ENCODE measurements at places on chromosomes 16 and 17.

- DNase-seq = no peak
Observed at GRCh38 chr16:54270711-54271110, 15.9 kb downstream of the IRX3 start.

DNA sequence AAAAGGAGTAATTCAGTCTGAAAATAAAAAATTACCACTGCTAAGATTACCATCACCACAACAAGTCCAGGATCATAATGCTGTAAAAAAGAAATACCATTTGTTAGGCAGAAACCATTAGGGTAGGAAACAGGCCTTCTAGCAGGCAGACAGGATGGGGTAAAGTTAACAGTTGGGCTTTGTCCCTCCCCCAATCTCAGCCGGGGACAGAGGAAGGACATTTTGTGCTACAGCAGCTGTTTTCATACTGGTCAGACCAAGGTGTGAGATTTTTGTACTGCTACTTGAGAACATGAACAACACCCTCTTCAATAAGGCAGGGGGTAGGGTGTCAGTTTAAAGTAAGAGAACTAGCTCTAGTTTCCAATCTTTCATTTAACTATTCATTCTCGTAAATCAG, 49.2 kb upstream of the ITGA2B start:
- no peak for DNase-seq

GRCh38 chr16:87949071-87949744, 2.0 kb upstream of the BANP start:
- DNase-seq = no peak

GRCh38 chr16:3841729-3842508, 38.6 kb downstream of the CREBBP start:
- no peak for DNase-seq

- no peak for DNase-seq
Observed at GRCh38 chr16:75746359-75746758, 20.1 kb upstream of the CPHXL start.

- DNase-seq = no peak
Observed at GRCh38 chr17:64685705-64686104, 23.6 kb upstream of the SMURF2 start.

GRCh38 chr17:19342611-19343255, 19.8 kb downstream of the B9D1 start:
- no peak for DNase-seq

Data from D341Med (cell line).